ENCODE measurements at places on chromosomes 4 and X.

DNA sequence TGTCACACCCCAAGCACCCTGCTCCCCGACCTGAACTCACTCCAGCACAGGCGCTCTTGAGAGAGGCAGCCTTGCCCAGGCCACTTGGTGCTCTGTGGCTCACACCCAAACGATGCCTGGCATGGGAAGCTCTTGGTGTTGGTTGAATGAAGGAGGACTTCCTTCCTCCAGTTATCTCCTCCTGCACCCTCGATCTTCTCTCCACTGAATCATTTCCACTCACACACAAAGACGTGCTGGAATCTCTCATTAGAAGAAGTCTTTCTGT lies 90.5 kb upstream of the TRIM2 start:
- DNase-seq = no peak

GRCh38 chrX:19810006-19810774 lies 77.2 kb downstream of the SH3KBP1 start:
- no peak for DNase-seq

DNA sequence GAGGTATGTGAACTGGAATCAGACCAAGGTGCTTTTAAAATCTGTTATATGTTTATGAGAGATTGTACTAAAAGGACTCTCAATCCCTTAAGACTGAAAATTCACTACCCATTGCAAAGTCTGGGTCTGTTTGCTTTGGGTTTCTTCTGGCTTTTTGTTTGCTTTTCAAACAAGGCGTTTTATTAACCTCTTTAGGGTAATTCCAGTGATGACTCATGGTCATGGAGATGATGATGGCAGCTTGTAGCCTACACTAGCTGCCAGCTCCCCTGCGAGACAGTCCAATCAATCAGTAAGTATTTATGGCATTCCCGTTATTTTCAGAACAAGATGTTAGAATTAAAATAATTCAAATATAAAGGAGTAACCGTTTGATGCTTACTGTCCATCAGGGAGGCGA lies 643.8 kb upstream of the FTHL17 start:
- DNase-seq = no peak

DNA sequence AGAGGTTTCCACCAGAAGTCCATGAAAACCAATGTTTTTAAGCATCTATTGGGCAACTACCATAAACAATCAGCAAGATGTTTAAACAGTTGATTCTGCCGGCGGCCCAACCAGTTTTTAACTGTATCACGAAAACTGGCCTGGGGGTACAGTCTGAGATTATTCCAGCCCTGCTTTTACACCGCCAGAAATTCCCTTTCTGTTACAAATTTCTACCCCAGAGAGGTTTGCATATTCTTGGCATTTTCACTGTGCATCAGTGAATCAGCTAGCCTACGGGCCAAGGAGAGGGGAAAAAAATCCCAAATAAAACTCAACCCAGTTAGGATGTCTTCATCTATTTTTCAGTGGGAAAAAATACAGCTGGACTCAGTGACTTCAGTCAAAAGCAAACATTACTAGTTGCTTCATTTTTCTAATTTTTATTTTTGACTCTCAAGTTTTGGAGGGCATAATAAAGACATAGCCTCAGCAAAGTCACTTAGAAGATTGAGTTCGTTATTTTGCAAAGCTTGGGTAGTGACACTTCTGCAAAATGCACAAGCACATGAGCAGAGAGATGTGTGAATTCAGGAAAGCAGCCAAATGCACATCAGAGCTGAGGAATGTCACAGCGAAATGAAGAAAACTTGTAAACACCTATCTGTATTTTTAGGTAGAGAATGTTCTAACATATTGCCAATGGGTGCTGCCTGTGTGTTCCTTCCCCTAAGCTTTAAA lies 167.8 kb upstream of the GK2 start:
- no peak for DNase-seq

DNA sequence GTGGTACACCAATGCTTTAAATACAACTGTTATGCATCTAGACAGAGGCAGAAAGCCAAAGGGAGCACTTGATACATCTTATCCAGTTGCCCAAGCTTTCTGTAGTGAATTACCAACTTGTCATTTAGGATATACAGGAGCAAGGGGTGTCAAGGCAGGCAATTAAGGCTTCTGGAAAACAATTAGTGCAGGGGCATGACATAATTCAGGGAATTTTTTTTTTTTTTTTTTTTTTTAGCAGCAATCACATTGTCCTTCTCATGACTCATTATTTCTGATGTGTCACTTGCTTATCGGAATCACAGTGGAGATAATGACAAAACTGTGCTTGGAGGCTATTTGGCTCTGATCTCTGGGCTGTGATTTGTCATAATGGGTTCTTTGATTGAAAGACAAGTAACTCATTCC lies 259.5 kb downstream of the ARHGAP24 start:
- no peak for DNase-seq

GRCh38 chrX:16212436-16212835 lies 45.2 kb downstream of the MAGEB17 start:
- no peak for DNase-seq

DNA sequence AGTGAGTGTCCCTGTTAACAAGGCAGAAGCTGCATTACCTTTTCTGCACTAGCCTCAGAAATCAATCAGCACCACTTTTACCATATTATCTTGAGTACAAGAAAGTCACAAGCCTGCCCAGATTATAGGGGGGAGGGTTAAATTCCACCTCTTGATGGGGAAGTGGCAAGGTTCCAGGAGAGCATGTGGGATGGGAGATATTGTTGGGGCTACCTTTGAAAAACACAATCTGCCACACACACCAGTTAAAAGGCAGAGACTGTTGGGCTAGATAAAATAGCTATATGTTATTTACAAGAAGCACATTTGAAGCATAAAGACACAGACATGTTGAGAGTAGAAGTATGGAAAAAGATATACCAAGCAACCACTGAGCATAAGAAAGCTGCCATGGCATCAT lies 6.6 kb upstream of the AVPR2 start:
- no peak for DNase-seq

DNA sequence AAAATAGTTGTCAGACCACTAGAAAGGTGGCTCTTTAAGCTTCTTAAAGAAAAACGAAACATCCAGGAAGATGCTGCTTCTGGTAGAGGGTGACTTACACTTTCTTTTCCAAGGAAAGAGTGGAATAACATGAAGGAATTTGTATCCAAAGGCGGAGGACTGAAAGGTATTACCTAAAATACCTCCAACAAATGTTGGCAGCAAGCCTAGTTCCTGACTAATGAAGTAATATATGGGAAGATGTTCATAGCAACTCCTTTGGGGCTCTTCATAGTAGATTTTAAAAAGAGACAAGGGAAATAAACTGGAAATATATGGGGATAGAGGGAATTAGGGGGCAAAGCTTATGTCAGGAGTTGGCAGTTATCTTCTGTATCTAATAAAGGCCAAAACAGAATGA lies 116.2 kb downstream of the AASDH start:
- no peak for DNase-seq
